Stimulated activated CD4-positive, alpha-beta T cell treated with anti-CD3 and anti-CD28 coated beads, Interleukin-1b, Interleukin-23, amount 100 ng/mL, for 4 hours (primary cell): ENCODE measurements at places on chromosomes 6 and 20.

DNA sequence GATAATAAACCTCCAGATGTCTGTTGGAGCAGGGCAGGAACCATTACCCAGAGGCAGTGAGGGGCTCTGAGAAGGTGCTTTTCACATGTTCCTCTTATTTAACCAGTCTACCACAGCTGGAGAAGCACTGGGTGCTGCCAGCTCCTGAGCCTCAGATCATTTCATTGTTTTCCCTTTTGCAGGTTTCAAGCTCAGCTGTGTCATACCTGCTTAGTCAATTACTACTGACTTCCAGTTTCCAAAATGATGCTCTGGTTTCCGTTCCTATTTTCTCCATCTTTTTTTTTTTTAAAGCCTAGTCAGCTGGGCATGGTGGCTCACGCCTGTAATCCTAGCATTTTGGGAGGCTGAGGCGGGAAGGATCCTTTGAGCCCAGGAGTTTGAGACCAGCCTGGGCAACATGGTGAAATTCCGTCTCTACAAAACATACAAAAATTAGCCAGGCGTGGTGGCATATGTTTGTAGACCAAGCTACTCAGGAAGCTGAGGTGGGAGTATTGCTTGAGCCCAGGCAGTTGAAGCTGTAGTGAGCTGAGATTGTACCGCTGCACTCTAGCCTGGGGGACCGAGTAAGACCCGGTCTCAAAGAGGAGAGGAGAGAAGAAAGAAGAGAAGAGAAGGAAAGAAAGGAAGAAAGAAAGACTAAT, 6.7 kb downstream of the FLOT1 start:
- DNase-seq: no peak

DNA sequence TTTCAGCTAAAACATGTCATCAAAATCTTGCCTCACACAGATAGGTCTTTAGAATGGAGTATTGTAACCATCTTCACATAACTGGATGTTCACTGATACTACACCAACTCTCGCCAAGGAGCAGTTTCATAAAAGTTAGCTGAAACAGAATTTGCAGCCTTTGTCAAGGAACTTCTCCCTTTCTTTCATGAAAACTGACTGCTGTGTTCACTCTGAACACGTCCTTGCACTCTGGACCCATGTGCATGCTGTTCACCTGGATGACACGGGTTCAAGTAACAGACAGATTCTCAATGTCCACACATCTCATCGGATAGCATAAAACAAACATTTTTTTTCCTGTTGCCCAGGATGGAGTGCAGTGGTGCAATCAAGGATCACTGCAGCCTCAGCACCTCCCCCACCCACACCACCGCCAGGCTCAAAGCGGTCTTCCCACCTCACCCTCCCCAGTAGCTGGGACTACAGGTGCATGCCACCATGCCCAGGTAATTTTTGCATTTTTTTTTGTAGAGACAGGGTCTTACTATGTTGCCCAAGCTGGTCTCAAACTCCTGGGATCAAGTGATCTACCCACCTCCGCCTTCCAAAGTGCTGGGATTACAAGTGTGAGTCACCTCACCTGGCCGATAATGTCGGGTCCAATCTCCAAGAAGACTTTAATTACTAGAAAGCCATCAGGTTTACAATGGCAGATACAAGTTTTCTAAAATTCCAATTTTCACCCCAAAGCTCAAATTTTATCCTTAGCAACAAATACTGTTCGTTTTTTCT, 9.4 kb downstream of the DIDO1 start:
- no peak for DNase-seq

GRCh38 chr20:12414446-12415274, 497.0 kb downstream of the BTBD3 start:
- DNase-seq: no peak

DNA sequence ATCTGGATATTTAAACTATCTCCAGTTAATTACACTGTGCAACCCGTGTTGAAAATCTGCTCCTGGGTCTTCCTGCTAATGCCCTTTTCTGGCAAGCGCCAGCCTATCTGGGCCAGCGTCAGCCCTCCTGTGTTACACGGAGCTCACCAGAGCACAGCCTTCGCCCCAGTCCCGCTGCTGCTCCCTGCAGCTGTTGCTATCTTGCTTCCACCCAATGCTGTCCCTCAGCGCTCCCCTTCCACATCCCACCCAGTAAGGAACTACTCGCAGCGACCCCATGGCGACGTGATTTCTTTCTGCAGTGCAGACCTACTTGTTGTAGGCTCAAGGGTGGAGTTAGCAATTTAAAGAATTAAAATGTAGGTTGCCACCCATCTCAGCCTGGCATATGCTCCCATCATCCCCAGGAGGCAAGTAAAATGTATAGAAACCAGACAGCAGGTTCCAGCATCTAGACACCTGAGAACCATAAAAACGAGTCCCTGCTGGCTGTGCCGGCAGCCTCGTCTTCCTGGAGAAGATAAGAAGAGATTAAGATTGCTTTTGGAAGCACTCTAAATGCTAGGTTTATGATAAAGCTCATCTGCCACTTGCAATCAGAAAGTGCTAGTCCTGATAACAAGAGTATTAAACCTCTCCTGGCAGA, 254.3 kb upstream of the FOXQ1 start:
- DNase-seq: no peak

DNA sequence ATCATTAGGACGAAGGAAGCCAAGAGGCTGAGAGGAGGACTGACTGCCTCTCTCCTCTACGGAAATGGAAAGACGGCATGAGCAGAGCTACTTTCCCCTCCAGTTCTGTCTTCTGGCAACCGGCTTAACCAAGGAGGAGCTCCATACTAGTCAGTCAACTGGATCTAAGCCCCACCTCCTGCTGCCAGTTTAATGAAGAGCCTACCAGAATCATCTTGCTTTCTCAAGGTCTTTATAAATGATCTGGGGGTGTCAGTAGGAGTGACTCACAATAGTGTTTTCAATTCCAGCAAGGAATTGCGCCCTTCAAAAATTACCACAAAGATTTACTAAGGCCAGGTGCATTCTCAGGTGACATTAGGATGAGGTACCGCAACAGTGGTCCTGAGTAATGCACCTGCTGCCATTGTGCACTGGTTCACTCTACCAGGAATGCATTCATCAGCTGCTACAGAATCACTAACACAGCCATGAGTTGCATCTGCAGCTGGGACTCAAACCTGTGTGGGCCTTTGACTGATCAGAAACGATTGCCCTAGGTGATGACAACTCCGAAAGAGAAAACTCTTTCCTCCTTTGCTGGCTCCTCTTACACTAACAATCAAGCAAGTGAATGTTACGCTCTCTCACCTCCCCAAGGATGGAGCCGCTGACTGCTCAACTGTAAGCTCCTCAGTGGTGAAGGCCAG, 2.8 kb downstream of the UQCC2 start:
- DNase-seq: no peak
